ENCODE measurements at places on chromosomes 1 and 21. TPM values are rescaled to one million over a fixed set of nuclear protein-coding genes. Genes with fewer than 3 reads are reported as not detected.

GRCh38 chr1:102103646-102104045 is 106.9 kb upstream of the OLFM3 start:
- DNase-seq, result no peak
- H3K27me3 ChIP-seq, result no peaks in the 10 kb centered on the region
- H3K27ac ChIP-seq, result no peak overlapping the region

The C1orf210 gene
- not detected for total RNA-seq

DNA sequence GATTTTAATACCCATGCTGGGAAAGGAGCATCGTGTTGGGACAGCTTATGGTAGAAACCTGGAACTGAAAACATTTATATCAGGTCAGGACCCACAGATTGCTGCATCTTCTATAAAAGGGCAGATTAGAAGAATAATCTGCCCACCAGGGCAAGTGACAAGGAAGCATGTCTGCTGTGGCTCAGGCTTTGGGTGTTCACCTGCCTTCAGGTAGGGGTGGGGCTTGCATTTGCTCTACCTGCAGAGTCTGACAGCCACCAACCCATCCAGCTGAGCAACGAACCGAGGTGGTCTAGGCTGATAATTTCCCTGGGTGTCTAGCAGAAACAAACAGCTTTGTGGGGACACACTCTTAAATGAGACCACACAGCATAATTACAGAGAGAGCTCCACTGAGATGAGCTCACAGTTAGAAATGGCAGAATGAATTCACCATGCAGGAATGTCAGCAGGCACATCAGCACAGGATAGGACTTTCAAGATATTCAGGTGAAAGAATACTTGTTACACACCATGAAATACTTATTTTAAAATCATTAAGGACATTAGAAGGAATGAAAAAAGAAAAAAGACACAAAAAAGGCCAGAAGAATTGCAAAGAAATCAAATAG is 36.1 kb upstream of the B3GALT5 start:
- H3K4me3 ChIP-seq, result no peak overlapping the region
- H3K27ac ChIP-seq, result no peak overlapping the region
- no peaks in the 10 kb centered on the region for H3K4me1 ChIP-seq
- no peaks in the 10 kb centered on the region for H3K27me3 ChIP-seq
- H3K36me3 ChIP-seq, result no peaks in the 10 kb centered on the region
- DNase-seq, result no peak

The UQCRHL gene
- total RNA-seq, result 1.8 TPM

DNA sequence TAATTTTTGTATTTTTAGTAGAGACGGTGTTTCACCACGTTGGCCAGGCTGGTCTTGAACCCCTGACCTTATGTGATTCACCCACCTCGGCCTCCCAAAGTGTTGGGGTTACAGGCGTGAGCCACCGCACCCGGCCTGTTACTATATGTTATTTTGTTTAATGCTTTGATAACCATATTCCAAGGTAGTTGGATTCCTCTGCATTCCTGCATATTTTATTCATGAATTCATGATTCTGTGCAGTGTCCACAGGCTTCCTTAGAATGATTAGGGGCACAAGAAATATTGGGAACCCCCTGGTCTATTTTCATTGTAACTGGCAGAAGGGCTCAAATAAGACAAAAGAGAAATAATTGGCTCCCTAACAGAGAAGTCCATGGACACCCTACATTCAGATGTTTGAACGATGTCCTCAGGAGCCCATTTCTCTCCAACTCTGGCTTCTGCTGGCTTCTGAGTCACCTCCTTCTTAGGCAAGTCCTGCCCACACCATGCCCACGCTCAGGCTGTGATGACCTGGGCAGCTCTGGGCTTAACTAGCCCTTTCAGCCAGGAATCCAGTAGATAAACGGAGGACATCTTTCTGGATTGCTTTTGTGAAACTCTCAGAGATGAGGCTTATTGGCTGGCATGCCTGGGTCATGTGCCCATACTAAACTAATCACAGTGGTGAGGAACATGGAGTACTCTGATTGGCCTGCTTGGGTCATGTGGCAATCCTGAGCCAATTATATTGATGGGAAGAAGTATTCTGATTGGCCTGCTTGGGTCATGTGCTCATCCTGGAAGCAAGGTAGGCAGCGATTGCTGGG is 32.6 kb downstream of the TNFRSF8 start:
- H3K27me3 ChIP-seq, result no peaks in the 10 kb centered on the region
- no peak overlapping the region for H3K4me3 ChIP-seq
- H3K36me3 ChIP-seq, result peaks cover 26% of the 10 kb centered on the region
- no peak for DNase-seq
- peaks cover 6% of the 10 kb centered on the region for H3K4me1 ChIP-seq

DNA sequence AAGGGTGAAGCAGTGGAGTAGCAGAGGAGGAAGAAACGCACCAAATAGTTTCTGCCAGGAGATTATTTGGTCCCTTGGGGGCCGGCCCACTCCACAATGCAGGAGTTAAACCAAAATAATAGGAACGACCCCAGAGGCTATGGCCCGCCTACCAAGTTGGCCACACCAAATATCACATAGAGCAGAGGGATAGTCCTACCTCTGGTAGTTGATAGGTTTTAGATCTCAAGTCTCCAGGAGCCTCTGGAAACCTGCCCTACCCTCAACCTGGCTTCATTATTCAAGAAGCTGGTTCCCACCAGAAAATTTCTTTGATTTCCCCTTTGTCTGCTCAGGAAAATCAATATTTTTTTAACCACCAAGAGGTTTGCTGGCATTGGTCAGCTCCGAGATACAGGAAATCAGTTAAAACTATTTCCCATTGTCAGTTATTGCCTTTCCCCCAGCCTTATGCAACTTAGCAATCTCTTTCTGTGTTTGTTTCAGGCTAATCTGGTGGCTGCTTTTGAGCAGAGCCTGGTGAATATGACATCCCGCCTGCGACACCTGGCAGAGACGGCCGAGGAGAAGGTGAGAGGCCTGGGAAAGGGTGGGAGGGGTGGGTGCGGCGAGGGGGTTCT is 35.5 kb upstream of the IPO9 start:
- H3K4me3 ChIP-seq, result no peak overlapping the region
- H3K4me1 ChIP-seq, result peaks cover 25% of the 10 kb centered on the region
- no peak for DNase-seq
- H3K27ac ChIP-seq, result no peak overlapping the region

DNA sequence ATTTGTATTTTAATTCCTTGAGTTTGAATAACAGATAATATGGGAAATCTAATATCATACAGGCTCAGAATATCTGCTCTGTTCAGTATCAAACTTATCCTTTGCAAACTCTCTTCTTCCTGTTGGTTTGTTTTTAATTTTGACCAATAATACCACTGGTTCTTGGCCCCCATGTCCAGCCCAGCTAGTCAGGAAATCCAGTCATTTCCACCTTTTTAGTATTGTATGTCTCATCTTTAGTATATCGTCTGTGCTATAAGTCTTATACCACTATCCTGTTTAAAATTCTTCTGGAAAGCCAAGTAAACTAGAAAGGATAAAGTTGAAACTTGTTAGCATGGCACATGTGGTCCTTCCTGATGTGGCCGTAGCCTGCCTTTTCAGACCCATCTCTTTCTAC is 10.7 kb downstream of the SCCPDH start:
- H3K4me3 ChIP-seq, result no peak overlapping the region
- DNase-seq, result no peak
- H3K36me3 ChIP-seq, result peaks cover 79% of the 10 kb centered on the region
